ENCODE measurements at places on chromosomes 12 and 14.

- DNase-seq, result no peak
Measured at GRCh38 chr14:91482263-91483013, 27.7 kb downstream of the PPP4R3A start.

DNA sequence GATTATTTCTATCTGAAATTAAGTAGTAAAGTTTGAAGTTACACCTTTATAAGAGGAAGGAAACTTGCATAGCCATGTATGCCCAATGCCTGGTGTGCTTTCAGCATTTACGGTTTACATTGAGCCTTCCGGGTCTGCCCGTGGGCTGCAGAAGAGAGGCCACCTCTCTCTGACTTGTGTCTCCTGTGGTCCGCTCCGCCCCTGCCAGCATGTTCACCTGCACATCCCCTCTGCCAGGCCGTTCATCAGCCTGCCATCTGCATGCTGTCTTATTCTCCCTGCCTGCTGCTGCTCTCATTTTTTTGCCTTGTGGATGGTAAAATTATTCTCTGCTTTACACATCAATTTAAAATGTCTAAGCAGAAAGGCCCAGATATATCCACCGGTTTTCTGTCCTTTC, 41.5 kb upstream of the DYNC1H1 start:
- no peak for DNase-seq

- DNase-seq, result no peak
Measured at GRCh38 chr12:92757597-92758121, 54.9 kb downstream of the PLEKHG7 start.

DNA sequence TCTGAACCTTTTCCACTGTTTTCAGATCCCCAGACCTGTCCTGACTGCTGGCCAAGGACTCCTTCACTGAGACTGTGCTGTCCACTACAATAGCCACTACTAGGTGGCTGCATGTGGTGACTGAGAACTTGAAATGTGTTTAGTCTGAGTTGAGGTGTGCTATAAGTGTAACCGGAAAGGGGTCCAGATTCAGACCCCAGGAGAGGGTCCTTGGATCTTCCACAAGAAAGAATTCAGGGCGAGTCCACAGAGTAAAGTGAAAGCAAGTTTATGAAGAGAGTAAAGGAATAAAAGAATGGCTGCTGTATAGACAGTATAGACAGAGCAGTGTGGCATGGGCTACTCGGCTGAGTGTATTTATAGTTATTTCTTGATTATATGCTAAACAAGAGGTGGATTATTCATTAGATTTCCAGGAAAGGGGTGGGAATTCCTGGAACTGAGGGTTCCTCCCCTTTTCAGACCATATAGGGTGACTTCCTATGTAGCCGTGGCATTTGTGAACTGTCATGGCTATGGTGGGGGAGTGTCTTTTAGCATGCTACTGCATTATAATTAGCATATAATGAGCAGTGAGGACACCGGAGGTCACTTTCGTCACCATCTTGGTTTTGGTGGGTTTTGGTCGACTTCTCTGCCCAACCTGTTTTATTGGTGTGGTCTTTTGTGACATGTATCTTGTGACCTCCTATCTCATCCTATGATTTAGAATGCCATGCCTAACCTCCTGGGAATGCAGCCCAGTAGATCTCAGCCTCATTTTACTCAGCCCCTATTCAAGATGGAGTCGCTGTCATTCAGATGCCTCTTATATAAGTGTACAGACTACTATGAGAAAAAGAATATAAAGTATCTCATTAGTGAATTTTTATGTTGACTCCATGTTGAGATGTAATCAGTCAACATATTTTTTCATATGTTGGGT, 70.0 kb upstream of the SRSF5 start:
- peak; percentile 32 for DNase-seq

- DNase-seq, result no peak
Measured at GRCh38 chr14:59245809-59246295, 57.4 kb downstream of the DAAM1 start.

GRCh38 chr12:9404469-9405260, 196.5 kb upstream of the PZP start:
- no peak for DNase-seq

- no peak for DNase-seq
Measured at GRCh38 chr12:131671276-131671675, 39.6 kb upstream of the SFSWAP start.

DNA sequence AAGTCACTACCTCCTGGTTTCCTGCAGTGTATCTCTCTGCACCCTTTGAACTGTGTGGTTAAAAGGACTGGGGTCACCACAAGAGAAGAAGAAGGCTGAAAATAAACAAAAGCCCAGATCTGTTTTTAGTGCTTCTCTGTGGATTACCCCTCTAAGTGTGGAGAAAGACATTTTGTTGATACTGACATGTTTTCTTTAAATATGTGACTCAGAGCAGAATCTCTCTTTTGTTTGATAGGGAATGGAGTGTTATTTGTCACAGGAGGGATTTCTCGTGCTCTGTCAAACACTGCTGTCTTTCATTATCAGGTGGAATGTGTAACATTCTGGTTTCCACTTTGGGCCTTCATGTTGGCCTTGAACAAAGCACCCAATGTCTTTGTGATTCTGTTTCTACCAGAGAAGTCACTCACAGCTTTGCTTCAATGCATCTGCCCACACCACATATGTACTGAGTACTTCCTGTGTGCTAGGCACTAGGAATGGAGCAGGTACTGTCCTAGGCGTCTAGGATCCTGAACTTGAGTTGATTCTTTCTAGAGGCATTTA, 82.1 kb downstream of the PLXNC1 start:
- DNase-seq, result no peak

DNA sequence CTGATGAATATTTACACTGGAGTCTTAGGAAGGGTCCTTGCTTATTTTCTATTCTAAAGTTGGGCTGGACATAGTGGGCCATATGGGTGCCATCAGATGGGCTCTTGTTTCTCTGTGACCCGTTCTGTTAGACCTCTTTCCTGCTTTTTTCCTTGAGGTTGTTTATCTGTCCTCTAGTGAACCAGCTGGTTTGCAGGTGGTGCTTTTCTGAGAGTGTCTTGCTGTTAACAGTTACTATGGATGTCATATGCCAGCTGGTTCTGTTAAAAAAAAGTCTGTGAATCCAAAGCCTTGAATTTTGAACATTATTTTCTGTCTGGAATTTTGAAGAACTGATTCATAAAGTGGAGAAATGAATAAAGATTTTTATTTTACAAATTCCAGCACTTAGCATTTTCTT, 29.2 kb downstream of the ZC3H14 start:
- DNase-seq, result no peak

Measured in stimulated activated CD4-positive, alpha-beta T cell treated with anti-CD3 and anti-CD28 coated beads, Interleukin-4, amount 100 ng/mL, for 4 hours (primary cell).